Omental fat pad (tissue), 4 donors: ENCODE measurements at places on chromosomes 3 and 15. TPM values are rescaled to one million over a fixed set of nuclear protein-coding genes. Genes with fewer than 3 reads are reported as not detected.

- no peak for DNase-seq
These were observed 294.2 kb upstream of the COL8A1 start for GRCh38 chr3:99344216-99344615.

AHSG gene
- total RNA-seq: not detected

DNA sequence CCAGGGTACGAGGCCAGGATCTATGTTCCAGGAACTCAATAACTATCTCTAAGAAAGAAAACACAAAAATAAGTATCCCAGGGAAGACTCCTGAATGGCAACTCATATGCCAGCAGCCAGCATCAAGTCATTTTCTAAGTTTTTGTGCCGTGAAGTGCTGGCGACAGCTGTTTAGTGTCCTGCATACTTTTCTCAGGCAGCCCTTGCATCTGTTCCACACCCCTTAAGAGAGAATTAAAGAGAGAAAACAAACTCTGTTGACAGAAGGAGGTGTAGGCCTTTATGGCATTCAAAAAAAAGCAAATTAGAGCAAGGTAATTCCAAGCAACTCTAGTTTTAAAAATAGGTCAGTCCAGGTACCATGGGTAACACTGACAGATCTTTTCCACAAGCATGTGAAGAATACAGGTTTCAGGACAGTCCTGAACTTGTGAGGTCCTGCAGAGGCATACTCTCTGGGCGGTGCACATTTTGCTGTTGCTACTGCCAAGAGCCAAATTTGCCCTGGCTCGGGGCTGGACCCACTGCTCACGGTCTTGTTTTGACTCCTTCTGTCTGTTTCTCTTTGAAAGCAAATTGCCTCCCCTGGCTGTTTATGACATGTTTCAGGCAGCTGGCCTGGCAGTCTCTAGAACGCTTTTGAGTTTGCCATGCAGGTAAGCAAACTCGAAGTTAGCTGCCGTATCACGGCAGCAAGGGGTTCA lies 252.1 kb upstream of the ADAMTS9 start:
- DNase-seq: no peak

- DNase-seq: no peak
These were observed 12.9 kb downstream of the MB21D2 start for GRCh38 chr3:192904632-192905289.

GRCh38 chr3:148742118-148742517 lies 44.4 kb downstream of the AGTR1 start:
- DNase-seq: no peak

DNA sequence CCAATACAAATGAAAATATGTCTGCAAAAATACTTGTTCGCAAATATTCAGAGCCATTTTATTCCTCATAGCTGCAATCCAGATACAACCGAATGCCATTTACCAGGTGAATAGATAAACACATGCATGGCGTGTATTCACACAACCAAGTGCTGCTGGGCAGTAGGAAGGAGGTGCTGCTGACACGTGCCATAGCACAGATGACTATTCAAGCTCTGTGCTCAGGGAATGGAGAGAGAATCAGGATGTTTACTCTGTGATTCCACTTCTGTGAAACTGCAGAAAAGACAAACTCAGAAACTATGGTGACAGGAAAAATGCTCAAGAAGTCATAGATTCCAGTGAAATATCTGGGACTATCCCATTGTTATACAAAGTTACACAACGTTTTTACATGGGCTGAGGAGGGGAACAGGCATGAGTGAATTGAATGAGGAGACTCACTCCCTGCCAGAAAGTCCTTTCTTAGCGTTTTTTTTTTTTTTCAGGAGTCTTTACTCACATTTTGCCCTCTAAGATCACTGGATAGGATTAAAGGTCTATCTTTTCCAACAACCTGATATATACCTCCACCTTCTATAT lies 152.9 kb upstream of the NDN start:
- no peak for DNase-seq

DNA sequence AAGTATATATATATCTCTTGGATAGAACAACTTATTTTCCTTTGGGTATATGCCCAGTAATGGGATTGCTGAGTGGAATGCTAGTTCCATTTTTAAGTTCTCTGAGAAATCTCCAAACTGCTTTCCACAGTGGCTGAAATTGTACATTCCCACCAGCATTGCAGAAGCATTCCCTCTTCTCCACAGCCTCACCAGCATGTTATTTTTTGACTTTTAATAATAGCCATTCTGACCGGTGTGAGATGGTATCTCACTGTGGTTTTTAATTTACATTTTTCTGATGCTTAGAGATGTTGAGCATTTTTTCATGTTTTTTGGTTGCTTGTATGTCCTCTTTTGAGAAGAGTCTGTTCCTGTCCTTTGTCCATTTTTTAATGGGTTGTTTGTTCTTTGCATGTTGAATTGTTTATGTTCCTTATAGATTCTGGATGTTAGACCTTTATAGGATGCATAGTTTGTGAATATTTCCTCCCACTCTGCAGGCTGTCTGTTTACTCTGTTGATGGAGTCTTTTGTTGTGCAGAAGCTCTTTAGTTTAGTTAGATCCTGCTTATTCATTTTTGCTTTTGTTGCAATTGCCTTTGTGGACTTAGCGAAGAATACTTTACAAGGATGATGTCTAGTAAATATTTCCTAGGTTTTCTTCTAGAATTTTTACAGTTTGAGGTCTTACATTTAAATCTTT lies 82.7 kb upstream of the NR2F2 start:
- DNase-seq: no peak

STX19 gene
- not detected for total RNA-seq

- DNase-seq: no peak
These were observed 43.5 kb downstream of the KY start for GRCh38 chr3:134607054-134608022.

DNA sequence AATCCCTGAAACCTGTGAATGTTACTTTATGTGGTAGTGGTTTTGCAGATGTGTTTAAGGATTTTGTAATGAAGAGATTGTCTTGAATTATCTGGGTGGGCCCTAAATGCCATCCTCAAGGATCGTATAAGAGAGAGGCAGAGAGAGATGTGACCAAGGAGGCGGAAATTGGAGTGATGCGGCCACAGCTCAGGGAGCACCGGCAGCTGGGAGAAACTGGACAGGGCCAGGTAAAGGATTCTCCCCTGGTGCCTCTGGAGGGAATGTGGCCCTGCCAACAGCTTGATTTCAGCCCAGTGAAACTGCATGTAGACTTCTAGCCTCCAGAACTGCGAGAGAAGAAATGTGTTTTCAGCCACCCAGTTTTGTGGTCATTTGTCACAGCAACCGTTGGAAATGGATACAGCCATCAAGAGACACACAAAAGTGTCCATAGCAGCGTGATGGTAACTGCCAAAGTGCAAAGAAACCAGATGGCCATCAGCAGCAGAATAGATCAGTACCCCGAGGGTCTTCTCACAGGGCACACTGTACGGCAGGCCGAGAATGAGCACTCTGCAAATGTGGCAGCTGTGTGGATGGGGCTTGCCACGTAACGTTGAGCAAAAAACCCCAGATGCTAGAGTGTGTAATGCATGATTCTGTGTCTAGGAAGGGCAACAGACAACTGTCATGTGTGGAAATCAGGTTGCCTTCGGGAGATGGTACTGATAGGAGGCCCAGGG lies 12.2 kb downstream of the APBA2 start:
- no peak for DNase-seq

EPB42 gene
- total RNA-seq: 4.0 TPM

- no peak for DNase-seq
These were observed 434.4 kb downstream of the RAP2B start for GRCh38 chr3:153596401-153596800.

C3orf49 gene
- not detected for total RNA-seq

DNA sequence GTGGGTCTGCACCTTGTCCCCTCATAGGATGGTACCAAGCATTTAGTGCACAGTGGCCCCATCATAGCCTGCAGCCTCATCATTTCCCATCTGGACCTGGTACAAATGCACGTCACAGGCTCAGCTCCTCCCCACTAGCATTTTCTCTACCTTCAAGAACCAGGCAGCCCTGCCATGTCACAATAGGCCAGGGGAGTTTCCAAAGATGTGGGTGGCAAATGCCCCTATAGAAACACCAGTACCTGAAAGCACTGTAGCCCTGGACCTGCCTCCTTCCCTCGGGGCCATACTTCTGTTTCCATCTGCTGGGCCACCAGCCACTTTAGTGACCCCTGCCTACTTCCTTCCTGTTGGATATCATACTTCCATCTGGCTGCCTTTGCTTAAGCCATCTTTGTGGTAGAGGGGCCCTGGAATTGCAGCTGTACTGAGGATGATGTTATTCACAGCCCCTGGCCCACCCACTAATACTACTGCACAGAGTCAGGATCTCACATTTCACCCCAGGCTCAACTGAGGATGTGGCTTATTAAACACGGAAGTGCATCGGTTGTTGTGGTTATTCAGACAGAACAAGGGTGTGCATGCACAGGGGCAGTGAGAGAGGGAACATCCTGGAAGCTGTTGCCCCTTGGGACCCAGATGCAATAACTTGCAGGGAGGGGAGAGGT lies 3.8 kb downstream of the TCTA start:
- DNase-seq: no peak

DNA sequence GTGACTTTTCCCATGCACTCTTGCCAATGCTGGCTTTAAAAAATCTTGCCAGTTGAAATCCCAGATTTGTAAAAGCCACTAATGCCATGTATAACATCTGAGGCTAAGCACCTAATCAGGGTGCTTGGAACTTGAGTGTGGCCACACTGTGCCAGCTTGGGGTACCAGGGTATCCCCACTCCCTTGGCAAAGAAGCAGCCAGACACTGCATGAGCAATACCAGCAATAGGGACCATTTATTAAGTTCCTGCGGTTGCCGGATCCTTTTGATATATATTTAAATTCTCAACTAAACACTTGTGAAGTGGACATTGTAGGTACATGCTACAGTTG lies 2.2 kb upstream of the RHCG start:
- DNase-seq: no peak

DNA sequence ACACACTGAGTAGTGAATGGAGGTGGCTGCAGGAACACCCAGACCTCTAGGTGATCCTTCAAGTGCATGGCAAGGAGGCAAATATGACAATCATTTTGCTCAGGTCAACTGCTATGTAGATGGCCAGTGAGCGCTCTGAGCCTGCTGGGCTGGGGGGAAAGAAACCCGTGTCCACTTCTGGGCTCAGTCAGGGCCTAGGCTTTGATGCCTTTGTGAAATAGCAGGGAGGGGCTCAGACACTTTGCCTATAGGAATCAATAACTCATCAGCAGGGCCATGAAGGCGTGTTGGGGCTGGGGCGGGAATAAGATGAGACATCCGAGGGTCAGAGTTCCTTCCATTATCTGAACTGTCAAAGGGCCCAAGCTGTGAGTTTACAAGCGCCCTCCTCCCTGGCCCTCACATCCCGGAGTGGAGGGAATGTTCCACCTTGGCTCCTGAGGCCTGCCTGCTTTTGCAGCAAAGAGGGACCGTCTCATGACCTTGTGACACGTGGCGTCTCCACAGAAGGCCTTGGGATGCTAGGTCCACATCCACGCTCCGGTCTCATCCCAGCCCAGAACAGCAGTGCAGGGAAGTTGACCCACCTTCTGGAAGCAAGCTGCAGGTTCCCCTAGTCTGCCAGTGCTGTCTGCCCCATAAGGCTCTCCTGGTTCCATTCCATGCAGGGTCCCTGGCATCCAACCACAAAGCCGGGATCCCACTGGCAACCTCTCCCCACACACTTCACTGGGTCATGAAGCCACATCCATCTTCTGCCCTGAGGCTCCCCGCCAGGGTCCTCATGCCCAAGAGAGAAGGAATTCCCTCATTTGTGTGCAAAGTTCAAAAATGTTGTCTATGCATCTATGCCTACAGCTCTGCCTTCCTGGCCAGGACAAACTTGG lies 78.4 kb downstream of the CHSY1 start:
- no peak for DNase-seq

DNA sequence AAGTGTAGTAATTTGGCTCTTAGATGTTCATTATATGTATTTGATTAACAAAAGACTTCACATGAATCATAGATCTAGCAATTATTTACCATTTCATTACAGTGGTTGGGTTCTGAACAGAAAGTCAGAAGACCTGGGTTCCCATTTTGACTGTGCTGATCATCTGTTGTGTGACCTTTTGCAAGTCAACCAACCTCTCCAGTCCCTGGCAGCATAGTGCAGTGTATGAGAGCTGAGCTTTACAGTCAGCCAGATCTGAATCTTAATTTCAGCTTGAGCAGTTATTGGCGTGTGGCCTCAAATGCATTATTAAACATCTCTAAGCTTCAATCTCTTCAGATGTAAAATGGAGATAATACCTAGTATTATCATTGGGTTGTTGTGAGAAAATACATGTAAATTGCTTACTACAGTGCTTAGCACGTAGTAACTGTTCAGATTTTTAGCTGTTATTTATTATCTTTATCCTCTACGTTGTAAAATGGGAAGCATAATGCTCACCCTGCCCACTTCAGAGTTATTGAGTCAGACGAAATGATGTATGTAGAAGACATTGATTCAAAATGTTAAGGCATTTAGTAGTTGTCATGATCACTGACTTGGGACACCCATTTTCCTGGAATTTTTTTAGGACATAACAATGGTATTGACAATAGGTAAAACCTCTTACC lies 104.0 kb downstream of the KLHL25 start:
- no peak for DNase-seq

DNA sequence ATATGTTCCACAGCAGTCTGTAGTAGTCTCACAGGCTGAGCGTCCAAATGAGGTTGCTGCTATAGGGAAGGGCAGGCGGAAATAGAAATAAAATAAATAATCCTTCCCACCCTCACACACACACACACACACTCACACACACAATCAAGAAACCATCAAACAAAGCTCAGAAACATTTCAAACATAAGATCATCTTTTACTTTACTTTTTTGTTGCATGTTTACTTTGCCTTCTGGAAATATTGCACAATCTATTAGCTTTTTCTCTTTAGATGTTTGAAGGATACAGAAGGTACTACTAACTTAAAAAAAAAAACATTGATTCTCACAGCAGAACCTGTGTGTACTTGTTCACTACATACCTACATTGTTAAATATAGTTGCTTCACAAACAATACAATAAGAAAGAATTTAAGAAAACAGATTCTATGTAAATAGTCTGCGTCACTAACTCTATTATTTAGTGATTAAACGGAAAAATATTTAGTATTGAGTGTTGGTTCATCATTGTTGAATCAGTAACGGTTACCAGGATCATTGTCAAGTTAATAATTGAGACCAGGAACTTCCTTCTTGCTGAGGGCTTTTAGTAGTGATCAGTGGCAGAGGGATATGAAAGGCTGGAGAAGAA lies 20.5 kb downstream of the ALCAM start:
- DNase-seq: no peak

C2CD4A gene
- total RNA-seq: not detected

DNA sequence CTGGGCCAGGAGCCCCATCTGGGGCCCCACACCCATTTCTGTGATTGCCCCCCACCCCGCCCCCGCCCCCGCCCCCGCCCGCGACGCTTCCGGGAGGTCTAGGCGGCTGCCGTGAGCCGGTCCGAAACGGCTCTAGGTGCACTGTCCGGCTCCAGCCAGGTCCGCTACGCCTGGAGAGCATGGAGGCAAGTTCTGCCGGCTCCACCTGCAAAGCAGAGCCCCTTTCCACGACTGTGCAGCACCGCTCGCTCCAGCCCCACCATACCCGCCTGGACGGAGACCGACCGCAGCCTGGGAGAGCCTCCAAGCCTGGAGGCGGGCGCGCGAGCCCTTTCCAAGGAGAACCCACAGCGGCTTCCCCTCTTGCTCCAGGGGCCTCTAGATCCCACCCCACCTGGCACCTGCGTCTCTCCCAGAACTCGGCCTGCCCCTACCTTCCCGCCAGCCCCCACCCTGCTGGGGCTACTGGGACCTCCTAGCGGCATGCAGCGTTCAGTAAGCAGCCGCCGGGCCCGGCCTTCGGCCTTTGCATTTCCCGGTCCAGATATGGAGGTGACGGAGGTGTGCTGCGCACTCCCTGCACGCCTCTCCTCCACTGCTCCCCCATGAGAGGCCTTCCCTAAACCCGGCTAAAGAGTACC lies 66.2 kb downstream of the KLF13 start:
- DNase-seq: no peak
